ENCODE measurements at places on chromosomes 7 and 10.

DNA sequence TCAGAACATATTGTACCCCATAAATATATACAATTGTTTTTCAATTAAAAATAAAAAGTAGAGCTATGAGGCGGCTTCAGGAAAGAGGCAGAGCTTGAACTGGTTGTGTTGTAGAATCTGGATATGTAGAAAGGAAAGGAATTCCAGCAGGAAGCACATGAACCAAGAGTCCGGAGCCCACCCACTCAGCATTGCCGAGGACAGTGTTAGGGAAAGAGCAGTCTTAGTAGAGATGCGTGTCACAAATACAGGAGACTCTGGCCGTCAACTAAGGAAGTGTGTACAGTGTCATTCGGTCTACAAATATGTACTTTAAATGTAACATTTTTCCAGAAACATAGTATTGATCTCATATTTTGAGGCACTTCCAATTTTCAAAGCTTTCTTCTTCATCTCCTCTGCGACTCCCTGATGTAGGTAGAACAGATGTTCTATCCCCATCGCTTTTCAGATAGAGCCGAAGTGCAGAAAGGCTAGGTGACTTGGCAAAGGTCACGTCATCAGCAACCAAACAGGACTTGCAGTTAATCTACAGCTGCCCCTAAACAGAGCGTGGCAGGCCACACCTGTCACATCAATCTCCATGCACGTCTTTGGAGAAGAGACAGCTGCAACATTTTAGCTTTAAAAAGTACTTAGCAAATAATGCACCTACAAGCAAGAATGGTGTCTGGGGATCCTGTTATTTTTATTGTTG lies 25.3 kb upstream of the GJD4 start:
- DNase-seq, result no peak

- DNase-seq, result no peak
These were observed 15.9 kb downstream of the HYCC1 start for GRCh38 chr7:22997871-22998518.

DNA sequence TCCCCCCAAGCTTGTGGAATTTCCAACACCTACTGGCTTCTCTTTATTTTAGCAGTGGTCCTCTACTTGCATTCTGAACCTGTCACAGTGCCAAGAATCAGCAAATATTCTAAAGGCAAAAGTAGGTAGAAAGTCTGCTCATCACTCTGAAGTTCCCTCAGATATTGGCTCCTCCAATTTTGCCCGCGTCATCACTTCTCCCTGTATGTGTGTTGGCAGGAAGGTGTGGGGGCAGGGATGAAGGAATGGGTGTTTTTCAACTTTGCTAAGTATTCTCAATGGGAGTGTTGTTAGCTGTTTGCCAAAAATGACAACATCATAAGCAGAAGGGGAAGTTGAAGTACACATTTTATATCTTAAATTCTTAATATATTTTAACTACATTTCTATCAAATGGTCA lies 226.2 kb downstream of the POLR1F start:
- DNase-seq, result no peak

GRCh38 chr7:95736635-95737034 lies 35.7 kb upstream of the DYNC1I1 start:
- DNase-seq, result no peak

- DNase-seq, result no peak
These were observed 63.6 kb downstream of the PKD1L1 start for GRCh38 chr7:47884675-47885074.

DNA sequence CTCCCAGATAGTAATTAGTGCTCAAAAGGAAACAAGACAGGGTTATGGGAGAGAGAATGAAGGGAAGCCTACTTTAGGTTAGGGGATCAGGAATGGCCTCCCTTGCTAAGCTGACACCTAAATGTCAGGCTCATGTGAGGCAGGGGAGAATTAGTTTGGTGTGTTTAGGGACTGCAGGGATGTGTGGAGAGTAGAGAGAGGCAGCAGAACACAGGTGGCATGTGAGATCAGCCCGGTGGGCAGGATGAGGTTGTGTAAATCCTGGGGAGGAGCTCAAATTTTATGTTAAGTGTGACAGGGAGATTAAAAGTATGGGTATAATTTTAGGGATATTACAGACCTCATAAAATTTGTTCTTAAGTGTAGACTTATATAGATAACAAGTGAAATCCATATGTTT lies 56.2 kb upstream of the ZNF438 start:
- no peak for DNase-seq

- DNase-seq, result no peak
These were observed 57.8 kb upstream of the MSRB2 start for GRCh38 chr10:23037561-23037960.

GRCh38 chr10:86375204-86375603 lies 8.6 kb upstream of the GRID1 start:
- no peak for DNase-seq

DNA sequence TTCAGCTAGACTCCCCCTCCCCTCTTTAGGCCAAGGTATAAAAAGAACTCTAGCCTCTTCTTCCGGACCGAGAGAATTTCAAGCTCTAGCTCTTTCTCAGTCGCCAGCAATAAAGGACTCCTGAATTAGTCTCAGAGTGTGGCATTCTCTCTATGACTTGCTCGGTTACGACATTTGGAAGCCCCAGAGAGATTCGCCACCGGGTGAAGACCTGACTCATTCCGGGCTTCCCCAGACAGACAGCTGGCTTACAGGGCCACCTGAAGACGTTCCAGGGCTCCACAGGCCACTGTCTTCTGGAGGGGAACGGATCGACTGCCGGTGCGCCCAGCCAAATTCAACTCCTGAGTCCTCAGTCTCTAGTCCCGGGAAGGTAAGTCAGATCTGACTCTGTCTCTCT lies at the start of gene AKR1B15:
Gene AKR1B15, plus strand, starts transcription at position 234 of the 400 bp plus-strand sequence. CDS start 15,510 bp downstream, outside the sequence.
- peak; percentile 31 for DNase-seq

GRCh38 chr10:58638388-58638787 lies 125.7 kb downstream of the BICC1 start:
- no peak for DNase-seq

- DNase-seq, result no peak
These were observed 7.1 kb downstream of the ATOH7 start for GRCh38 chr10:68224810-68225209.

DNA sequence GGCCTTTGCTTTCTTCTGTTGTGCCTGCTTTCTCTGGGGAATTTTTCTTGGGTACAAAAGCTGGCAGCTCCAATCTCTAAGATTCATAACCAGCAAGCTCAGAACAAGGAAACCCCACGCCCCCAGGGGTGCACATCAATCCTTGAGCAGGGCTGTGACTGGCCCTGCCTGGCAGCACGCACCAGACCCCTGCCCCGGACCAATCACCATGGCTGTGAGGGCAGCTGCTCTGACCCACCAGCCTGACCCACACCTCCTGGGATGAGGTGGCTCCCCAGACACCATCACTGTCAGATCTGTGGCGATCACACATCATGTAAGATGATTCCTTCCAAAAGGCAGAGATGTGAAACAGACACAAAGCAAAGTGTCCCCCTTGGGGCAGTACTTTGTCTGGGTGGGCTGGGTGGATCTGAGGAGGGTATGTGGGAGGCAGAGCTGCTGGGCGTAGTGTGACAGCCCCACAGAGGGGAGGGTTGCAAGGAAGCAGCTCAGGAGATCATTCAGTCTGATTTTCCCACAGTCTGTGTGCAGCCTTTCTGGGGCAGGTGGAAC lies 175.5 kb upstream of the SHH start:
- peak; percentile 13 for DNase-seq

DNA sequence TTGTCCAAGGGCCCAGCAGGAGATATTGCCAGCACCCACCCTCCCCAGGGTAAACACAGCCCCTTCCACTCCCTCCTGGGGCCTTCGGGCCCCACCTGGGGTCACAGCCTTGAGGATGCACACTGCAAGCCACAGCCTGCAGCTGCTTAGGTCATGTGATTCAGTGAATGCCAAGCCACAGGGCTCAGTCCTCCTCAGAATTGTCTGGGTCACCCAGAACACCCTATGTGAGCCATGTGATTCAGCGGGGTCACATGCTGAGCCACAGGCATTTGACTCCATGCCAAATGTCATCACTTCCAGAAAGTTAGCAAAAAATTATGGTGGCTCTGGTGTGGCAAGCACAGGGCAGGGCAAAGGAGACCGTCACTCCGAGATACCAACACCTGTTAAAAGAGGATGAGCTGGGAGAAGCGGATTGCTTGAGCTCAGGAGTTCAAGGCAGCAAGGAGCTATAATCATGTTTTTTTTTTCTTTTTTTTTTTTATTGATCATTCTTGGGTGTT lies 17.2 kb upstream of the PSAP start:
- DNase-seq, result no peak

- no peak for DNase-seq
These were observed 8.1 kb upstream of the POLD2 start for GRCh38 chr7:44131173-44132029.

GRCh38 chr7:106287786-106288185 lies 3.0 kb upstream of the NAMPT start:
- DNase-seq, result no peak

GRCh38 chr7:74380720-74381119 lies 73.0 kb upstream of the GTF2IRD1 start:
- no peak for DNase-seq

DNA sequence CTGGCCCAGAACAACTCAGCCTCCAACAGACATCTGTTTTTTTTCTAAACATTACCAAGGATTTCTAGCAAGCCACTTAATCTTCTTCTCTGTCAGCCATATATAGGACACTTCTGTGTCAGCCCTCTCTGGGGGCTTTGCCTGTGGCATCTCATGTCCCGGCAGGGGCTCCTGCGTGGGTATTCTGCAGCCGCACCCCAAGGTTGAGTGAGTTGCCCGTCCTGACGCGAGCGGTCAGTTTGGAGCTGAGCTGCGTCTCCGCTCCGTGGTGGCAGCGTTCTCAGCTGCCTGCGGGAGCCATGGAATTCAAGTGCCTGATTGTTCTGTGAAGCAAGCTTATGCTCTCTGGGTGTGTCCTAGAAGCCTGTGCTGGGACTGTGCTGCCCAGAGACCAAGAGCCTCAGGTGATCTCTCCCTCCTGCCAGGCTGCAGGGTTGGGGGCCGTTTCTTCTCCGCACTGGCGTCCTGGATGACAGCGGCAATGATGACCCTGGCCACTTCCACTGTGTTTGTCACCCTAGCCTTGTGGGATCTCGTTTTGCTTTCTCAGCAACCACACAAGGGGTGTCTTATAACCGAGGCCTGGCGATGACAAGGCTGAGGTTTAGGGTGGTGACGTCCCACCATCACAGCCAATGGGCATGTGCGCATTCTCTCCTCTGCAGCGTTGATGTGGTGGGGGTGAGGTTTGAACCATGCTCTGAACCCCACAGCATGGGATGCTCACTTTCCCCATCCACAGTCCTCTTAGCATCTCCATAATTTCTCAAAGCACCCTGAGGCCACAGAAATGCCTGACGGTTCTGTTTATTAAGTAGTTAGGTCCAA lies 612.6 kb upstream of the FOXK1 start:
- no peak for DNase-seq

DNA sequence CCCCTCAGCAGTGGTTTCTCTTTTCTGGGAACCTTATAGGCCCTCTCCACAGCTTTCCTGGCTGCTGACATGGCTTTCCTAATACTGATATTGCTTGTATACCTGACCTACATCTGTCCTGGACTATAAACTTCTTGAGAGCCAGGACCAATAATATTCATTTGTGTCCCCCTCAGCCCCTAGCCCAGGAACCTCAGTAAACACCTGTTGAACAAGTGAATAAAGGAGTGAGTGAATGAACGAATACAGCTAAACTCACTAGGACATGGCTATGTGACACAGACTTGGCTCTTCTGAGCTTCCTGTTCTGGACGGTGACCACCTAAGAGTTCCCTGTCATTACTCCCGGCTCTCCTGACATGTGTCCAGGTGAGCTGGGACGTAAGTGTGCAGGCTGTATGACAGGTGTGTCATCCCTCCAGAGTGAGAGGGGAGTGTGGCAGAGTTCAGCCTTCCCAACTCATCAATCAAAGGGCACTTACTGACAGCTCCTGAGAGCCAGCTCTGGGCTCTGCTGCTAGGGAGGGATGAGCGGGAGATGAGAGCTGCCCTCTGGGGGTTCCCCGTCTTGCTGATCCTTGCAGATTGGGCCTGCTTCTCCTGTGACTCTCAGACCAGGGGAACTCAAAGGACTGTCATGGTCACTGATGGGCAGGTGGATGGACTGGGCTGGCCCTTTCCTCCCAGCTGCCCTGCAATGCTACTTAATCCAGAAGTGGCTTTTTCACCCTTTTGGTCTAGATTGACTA lies 84.5 kb downstream of the HIF1AN start:
- DNase-seq, result no peak

DNA sequence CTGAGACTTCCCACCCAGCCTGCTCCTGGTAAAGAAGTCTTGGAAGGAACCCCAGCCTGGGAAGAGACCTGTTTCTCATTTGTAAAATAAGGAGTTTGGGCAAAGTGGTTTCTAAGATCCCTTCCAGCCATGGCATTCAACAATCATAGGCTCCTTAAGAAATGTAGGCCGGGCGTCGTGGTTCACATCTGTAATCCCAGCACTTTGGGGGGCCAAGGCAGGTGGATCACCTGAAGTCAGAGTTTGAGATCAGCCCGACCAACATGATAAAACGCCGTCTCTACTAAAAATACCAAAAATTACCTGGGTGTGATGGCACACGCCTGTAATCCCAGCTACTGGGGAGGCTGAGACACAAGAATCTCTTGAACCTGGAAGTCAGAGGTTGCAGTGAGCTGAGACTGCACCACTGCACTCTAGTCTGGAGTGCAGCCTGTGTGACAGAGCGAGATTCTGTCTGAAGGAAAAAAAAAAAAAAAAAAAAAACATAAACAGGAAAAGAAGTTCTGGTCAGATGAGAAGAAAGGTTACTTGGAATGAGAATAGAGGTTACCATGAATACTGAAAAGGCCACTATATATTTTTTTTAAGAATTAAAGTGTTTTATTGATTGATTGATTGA lies 15.9 kb downstream of the DLG5 start:
- no peak for DNase-seq

DNA sequence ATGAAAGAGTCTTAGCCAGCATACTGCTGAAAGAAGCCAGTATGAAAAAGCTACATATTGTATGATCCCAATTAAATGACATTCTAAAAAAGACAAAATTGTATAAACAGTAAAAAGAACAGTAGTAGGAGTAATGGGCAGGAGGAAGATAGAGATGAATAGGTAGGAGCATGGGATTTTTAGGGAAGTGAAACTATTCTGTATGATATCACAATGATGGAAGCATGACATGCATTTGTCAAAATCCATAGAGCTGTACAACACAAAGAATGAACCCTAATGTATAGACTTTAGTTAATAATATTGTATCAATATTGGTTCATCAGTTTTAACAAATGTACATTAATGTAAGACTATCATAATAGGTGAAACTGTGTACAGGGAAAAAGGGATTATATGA lies 147.9 kb downstream of the IMMP2L start:
- no peak for DNase-seq

- no peak for DNase-seq
These were observed 44.8 kb upstream of the EGR2 start for GRCh38 chr10:62860946-62861345.

- no peak for DNase-seq
These were observed 143.0 kb upstream of the HDAC9 start for GRCh38 chr7:18352339-18353255.

All from activated CD4-positive, alpha-beta memory T cell treated with anti-CD3 and anti-CD28 coated beads, Interleukin-2, amount 10 ng/mL, durations not matched to agents 7 days and 5 days (primary cell).